ENCODE measurements at places on chromosomes 16 and 17.

- DNase-seq, result no peak
Measured at GRCh38 chr17:34556931-34557330, 22.5 kb upstream of the TMEM132E start.

DNA sequence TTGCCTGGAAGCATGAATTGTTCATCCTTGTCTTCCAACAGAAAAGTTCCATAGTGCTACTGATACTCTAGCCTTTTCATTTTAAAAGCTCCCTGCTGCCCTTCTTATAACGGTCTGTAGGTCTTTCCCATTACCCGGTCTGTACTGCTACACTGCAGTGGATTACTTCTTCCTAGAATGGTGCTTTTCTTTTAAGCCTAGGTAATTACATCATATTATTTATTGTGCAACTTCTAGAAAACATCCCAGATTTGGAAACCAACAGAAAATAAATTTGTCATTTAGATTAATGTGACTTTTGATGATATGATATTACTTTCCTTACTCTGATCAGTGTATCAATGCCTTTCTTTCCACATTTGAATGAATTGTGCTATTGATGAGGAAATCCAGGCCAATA, 199.4 kb downstream of the TANC2 start:
- DNase-seq, result no peak

GRCh38 chr17:28230011-28230410, 89.0 kb upstream of the TMEM97 start:
- no peak for DNase-seq

GRCh38 chr17:53765609-53766008, 57.1 kb upstream of the KIF2B start:
- DNase-seq, result no peak

DNA sequence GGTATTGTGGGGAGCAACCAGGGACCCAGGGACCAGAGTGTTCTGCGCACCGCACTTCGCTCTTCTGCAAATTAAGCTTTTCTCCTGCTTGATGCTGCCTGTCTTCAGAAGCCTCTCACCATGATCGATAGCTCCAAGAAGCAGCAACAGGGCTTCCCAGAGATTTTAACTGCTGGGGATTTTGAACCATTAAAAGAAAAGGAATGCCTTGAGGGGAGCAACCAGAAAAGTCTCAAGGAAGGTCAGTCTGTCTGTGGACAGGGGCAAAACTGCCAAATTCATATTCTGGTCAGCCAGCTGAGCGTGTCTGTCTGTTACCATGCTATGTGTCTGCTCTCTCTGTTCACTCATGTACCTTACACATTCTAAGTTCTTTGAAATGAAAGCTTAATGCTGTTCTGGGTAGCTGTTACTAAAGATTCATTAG, 115.7 kb downstream of the MRTFB start:
- no peak for DNase-seq

DNA sequence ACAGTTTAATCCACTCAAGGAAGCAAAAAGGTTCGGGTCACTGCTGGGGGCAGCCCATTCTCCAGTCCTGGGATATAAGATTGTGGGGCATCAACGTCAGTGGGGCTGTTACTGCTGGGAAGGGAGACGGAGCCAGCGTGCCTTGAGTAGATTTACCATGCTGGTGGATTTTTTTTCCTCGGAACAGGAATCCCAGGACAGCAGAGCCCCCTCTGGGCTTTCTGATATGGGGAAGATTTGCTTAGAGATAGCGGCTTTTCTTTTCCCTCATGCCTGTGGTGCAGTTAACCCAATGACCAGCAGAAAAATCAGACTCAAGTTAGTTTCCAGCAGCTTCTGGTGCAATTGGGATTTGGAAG, 35.4 kb downstream of the WSCD1 start:
- DNase-seq, result no peak

GRCh38 chr17:17606416-17607000, 15.0 kb upstream of the PEMT start:
- DNase-seq, result no peak

DNA sequence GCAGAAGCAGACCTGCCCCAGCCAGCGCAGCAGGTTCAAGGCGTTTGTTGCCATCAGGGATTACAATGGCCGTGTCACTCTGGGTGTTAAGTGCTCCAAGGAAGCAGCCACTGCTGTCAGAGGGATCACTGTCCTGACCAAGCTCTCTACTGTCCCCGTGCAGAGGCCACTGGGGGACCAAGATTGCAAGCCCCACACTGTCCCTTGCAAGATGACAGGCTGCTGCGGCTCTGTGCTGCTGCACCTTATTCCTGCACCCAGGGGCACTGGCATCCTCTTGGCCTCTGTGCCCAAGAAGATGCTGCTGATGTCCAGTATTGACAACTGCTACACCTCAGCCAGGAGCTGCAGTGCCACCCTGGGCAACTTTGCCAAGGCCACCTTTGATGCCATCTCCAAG, 27.7 kb downstream of the ATPAF2 start:
- no peak for DNase-seq

DNA sequence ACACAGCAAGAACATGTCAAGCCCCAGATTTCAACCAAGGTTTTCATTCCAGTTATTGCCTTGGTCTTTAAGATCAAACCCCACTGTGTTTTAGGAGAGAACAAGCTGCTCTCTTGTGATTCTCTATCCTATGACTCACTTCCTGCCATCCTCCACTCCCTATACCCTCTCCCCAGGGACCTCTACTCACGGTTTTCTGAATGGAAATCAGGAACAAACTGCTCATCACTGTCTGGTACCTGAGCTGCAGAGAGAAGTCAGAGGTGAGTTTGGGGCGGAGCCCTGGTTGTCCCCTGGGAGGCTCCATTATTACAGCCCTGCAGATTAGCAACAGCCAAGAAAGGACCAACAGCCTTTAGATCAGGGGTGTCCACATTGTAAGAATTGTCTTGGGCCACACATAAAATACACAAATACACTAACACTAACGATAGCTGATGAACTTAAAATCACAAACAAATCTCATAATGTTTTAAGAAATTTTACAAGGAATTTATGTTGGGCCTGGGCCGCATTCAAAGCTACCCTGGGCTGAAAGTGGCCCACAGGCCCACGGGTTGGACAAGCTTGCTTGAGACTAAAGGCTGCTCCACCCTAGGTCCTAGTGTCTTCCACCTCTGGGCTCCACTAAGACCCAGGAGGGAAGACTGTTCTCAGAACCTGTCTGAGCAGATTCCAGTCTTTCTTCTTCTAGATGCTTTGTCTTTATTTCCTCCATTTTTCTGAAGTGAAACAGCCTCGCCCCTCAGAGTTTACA, 9.7 kb downstream of the ETV4 start:
- no peak for DNase-seq
